Putamen (tissue), 1 donor: ENCODE measurements at places on chromosomes 2 and 18.
A peak's percentile ranks its signal among the peaks of the same experiment; 100 is the strongest.

GRCh38 chr2:188278388-188279092 lies 13.1 kb upstream of the GULP1 start:
- DNase-seq = no peak

DNA sequence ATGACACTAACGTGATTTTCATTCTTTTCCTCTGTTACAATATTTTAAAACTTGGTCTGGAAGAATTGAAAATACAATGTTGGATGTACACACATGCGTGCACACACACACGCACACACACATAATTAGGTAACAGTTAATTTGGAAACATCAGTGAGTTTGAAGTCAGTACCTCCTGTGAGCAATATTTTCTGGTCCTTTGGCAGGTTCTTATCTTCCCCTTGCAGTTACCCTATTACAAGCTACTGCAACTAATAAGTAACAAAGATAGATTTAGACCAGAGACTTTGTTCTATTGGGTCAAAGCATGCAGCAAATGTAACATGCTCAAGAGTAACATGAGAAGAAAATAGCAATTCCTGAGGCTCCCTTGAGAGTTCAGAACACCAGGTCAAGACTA lies 73.3 kb downstream of the ZNF385B start:
- DNase-seq = no peak

GRCh38 chr2:1504311-1504750 lies 91.1 kb downstream of the TPO start:
- no peak for DNase-seq

GRCh38 chr2:50419778-50420177 lies 612.2 kb downstream of the NRXN1 start:
- DNase-seq = no peak

DNA sequence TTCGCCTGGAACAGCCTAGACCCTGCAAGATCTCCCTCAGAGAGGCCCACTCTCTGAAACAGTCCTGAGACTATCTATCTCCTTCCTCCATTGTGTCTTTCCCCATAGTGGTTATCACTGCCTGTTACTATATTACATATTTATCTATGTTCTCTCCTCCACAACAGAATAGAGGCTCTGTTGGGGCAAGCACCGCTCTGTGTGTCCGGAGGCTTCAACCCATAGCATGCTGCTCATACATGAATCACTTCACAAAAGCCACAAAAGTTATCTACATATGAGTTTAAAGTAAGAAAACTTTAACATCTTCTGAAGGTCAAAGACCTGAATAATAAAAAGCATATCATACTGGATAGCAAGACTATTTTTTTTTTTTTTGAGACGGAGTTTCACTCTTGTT lies 242.1 kb upstream of the HS6ST1 start:
- no peak for DNase-seq

DNA sequence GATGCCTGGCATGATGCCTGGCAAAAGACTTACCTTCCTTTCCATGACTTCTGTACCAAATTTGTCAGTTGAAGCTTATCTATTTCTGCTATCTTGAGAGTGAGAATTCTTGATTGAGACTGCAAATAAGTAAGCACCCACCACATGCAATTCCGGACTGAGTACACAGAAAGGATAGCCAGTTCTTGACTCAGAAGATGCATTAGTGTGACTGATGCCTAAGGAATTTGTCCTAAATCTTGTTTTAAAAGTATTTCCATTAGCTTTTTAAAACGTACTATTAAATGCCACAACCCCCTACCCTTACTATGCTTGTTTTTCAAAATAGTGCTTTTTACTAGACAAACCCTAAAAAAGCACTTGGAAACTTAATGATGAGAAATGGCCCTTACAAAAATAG lies 545 bp downstream of the MPP4 start:
- DNase-seq = no peak

GRCh38 chr2:70480468-70480867 lies 73.2 kb downstream of the TGFA start:
- no peak for DNase-seq

- DNase-seq = no peak
Observed at GRCh38 chr18:49988733-49989132, 175.4 kb upstream of the ACAA2 start.

DNA sequence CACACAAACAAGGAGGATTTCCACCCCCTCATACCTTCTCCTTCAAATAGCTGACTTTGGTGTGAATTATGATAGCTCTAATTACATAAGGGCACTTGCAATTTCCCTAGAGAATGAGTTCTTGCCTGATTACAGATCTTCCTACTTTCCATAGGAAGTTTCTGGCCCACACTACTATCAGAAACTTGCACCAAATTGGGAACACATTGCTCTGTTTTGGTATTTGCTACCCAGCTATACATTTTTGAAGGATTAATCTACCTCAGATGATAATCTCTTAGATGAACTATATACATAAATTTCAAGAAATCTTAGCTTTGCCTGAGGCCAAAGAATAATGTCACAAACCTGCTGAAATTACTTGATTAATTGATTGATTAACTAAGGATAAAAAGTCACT lies 4.9 kb downstream of the DCC start:
- DNase-seq = no peak

- DNase-seq = no peak
Observed at GRCh38 chr18:14015416-14015815, 100.1 kb upstream of the MC2R start.

DNA sequence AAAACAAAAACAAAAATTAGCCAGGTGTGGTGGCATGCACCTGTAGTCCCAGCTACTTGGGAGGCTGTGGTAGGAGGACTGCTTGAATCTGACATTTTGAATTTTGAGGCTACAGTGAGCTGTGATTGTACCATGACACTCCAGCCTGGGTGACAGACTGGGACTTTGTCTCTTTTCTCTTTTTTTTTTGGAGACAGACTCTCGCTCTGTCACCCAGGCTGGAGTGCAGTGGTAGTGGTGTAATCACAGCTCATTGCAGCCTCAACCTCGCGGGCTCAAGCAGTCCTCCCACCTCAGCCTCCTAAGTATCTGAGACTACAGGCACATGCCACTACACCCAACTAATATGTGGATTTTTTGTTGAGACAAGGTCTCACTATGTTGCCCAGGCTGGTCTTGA lies 35.6 kb downstream of the ANKRD44 start:
- no peak for DNase-seq

- no peak for DNase-seq
Observed at GRCh38 chr2:175233135-175233719, 51.7 kb upstream of the ATP5MC3 start.

DNA sequence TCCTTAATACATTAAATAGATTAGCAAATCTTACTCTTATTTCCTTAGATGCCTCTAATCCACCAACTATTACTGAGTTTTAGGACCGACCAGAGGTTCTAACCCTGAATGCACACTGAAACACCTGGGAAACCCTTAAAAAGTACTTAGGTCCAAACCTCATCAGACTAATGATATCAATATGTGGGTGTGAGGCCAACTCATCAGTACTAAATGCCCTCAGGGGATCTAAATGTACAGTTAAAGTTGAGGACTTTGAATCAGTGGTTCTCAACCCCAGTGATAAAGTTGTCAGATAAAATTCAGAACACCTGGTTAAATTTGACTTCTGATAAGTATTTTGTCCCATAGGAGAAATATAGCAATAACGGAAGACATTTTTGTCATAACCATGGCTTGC lies 20.9 kb downstream of the MMADHC start:
- no peak for DNase-seq

- DNase-seq = peak; percentile 11
Observed at GRCh38 chr18:7742224-7742623, 175.1 kb downstream of the PTPRM start.

- peak; percentile 22 for DNase-seq
Observed at GRCh38 chr18:44895176-44895798, 214.6 kb downstream of the SETBP1 start.

- no peak for DNase-seq
Observed at GRCh38 chr2:225920621-225921220, 521.2 kb downstream of the NYAP2 start.

DNA sequence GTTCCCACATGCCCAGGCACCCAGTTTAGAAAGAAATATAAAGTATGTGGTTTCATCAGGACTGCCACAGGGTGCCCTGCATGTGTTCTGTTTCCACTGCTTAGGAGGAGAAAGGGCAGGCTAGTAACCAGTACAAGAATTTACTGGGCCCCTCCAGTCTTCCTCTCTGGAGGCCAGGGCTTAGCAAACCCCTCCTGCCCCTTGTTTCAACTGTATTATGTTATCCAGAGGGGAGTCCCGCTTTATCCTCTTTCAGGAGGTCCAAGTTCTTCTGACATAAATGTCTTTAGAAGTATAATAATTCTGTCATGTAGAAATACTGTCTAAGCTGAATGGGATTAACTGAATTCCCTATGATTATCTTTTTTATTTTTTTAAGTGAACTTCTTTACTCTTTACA lies 132.1 kb downstream of the WDSUB1 start:
- no peak for DNase-seq

- no peak for DNase-seq
Observed at GRCh38 chr18:59783138-59783537, 85.9 kb upstream of the CCBE1 start.
